ENCODE measurements at places on chromosomes 2 and 18.

GRCh38 chr18:63161032-63161760 is 158.4 kb downstream of the BCL2 start:
- no peak for DNase-seq

- DNase-seq = no peak
Measured at GRCh38 chr2:232787806-232788205, 11.4 kb upstream of the KCNJ13 start.

- no peak for DNase-seq
Measured at GRCh38 chr2:176187899-176188773, at the start of gene HOXD1. HOXD1 (plus strand) TSS chr2:176188668; CDS start chr2:176188802, 134 bp downstream.

DNA sequence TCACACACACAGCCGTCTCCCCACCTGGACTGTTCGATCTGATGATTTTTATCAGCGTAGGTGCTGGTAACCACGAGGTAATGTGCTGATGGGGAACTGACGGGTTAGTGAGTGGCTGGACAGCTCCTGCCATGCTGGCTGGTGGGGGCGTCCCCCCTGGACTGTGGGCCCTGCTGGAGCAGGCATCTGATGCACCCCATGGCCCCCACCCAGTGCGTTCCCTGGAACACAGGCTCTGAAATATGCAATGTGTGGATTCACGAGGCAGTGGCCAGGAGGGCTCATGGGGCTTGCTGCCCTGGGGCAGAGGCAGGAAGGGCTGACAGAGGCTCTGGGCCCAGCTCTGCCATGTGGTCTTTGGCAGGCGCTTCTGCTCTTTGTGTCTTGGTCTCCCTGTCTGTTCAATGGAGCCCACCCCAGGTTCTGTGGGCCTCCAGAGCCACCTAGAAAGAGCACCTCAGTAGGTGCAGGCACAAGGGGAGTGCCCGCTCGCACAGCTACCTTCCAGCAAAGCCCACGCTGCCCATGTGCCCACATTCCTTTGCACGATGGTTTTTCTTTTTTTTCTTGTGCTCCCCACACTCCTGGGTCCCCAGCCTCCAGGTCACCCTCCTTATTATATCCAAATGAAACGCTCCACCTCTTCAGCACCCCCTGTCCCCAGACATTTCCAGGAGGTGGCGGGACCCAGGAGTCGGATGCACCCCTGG is 10.3 kb upstream of the PXDN start:
- no peak for DNase-seq

- DNase-seq = no peak
Measured at GRCh38 chr18:23596183-23596582, 9.9 kb upstream of the NPC1 start.

GRCh38 chr18:13309748-13310670 is 91.4 kb downstream of the LDLRAD4 start:
- no peak for DNase-seq

- no peak for DNase-seq
Measured at GRCh38 chr18:76502551-76502950, 7.5 kb upstream of the ZNF516 start.

DNA sequence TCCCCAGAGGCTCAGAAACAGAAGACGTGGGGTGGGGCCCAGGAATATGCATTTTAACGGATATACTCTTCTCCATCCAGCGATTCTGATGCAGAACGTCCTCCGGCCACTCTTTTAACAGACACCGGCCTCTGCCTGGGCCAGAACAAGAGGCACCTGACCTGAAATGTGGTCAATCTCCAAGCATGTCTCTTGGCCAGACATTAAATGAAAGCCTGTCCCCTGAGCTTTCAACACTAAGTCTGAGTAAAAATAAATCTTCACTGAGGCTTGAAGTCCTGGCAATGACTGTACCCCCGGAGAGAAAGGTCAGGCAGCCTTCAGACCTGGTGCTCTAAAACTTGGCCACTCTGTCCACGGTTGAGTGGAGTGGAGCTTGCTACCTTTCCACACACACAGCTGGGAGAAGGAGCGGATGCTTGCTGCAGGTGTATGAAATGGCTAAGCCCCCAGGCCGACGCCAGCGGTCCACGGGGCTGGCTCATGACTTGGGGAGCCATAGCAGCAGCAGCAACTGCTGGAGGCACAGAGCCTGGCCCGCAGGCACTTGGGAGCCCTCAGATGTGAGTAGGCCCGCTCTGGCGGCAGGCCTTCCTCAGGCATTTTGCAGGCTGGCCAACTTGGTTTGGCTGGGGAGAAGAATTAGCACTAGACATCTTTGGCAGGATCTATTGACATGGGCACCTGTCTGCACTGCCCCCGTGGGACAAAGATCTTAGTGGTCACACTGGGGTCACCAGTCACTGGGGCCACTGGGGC is 79.7 kb downstream of the TMEM17 start:
- DNase-seq = no peak

DNA sequence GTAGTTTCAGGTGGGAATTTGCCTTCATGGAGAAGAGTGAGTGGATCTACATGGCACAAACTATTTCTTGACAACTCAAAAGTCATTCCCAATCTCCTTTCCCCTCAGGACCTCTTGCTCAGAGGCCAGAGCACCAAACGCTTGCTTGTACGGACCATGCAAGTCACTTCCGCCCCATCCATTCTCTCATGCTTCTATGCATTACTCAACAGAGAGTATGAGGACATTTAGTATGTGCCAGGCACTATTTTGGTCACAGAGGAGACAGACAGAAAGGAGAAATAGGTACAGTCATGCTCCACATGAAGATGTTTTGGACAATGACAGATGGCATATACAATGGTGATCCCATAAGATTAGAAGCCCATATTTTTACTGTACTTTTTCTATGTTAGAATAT is 117.5 kb downstream of the ACTR3 start:
- no peak for DNase-seq

DNA sequence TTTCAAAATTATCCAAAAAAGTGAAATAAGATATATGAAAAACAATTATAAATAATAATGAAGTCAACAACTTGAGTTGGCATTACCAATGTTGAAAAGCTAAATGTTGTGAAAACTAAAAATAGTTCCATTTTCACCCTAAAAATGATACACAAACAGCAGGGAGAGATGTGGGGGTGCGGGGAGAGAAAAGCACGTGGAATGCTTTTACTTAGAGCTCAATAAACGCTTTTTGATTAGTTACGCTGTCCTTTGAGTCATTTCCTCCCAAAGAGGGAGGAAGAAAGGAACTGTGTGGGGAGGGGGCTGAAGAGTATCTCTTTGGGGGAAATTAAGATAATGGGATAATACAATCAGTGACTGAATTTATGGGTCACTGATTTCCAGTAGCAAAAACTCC is 29.2 kb downstream of the ZNF521 start:
- DNase-seq = no peak

GRCh38 chr2:118249531-118249930 is 161.3 kb downstream of the INSIG2 start:
- DNase-seq = no peak

GRCh38 chr18:35581898-35582641 is 530 bp downstream of the GALNT1 start:
- DNase-seq = no peak
